Activated CD8-positive, alpha-beta T cell treated with anti-CD3 and anti-CD28 coated beads, Interleukin-2, amount 10 ng/mL, durations not matched to agents 7 days and 5 days (primary cell): ENCODE measurements at places on chromosomes 1 and 21. TPM values are rescaled to one million over a fixed set of nuclear protein-coding genes. Genes with fewer than 3 reads are reported as not detected.

Gene HRNR
- total RNA-seq: not detected

DNA sequence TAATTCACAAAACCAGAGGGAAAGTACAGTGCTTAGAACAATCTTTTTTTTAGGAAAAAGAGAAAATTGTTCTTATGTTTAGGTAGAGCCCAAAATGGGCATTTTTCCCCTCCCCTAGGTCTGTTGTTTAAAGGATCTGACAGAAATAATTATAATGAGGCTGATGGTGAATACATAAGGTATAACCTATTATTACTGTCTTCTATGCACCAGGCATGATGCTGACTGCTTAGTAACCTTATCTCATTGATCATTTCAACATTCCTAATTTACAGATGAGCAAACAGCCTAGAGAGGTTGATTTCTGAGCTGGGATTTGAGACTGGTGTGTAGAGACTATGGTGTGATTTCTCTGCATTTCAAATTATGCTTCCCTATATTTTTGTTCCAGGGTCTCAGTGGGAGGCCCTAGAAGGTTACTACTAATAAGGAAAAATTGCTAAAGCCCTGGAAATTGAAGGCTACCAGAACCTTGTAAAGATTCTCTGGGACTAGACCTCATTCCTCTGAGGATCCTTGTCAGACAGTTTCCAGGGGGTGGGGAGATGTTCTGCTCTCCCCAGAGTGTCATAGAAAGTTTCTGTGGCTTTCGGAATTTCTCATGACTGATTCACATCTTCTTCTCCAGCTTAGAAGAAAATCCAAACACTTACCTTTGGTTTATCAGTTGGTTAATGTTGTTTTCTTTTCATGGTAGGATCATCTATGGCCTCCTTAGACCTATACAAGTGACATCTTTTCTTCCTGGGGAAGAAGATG, 44.9 kb downstream of the ROR1 start:
- H3K4me3 ChIP-seq: no peak overlapping the region
- H3K27ac ChIP-seq: no peak overlapping the region
- no peaks in the 10 kb centered on the region for H3K4me1 ChIP-seq
- no peaks in the 10 kb centered on the region for H3K36me3 ChIP-seq
- no peak for DNase-seq

Gene TSSK3
- not detected for total RNA-seq

DNA sequence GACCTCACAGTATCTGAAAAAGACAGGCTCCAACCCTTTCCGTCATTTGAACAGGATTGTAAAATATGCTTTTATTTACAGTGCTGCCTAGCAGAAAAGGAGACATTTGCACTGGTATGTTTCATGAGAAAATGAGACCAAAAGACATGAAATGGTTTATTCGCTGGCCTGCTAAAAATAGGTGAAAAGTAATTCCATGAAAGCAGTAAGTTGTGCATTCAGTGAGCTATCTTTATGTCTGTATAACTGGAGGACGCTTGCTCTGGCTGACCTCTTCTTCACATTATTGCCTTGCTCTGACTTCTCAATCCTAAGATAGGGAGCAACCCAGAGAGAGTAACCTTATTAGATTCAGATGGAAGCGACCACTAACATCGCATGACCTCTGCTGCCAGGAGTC, 38.3 kb downstream of the ODF2L start:
- H3K4me3 ChIP-seq: no peak overlapping the region
- H3K27ac ChIP-seq: no peak overlapping the region
- no peak for DNase-seq
- no peaks in the 10 kb centered on the region for H3K4me1 ChIP-seq
- H3K27me3 ChIP-seq: no peaks in the 10 kb centered on the region
- peaks cover 25% of the 10 kb centered on the region for H3K36me3 ChIP-seq

Gene BNIPL
- total RNA-seq: 1.8 TPM

- DNase-seq: no peak
- peaks cover 29% of the 10 kb centered on the region for H3K4me1 ChIP-seq
- H3K27ac ChIP-seq: no peak overlapping the region
- H3K27me3 ChIP-seq: no peaks in the 10 kb centered on the region
- no peak overlapping the region for H3K4me3 ChIP-seq
- no peaks in the 10 kb centered on the region for H3K36me3 ChIP-seq
Observed at GRCh38 chr1:10217748-10218441, 7.5 kb downstream of the KIF1B start.

Gene GUCA2B
- total RNA-seq: not detected
